ENCODE measurements at places on chromosomes 16 and 17.

DNA sequence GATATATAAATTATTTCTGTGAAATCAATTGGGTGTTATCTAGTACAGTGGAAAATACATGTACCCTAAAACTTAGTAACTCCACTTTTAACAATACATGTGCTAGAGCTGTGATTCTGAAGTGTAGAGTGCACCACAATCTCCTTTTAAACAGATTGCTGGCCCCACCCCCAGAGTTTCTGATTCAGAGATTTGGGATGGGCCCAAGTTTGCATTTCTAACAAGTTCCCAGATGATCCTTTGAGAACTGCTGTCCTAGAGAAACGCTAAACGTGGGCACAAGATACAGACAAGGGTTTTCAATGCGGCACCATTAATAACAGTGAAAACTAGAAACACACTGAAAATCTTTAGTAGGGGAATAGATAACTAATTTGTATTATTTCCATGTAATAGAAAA, 49.2 kb downstream of the NXPH3 start:
- no peak for DNase-seq

GRCh38 chr16:80029761-80030481, 429.4 kb upstream of the MAF start:
- DNase-seq, result no peak

DNA sequence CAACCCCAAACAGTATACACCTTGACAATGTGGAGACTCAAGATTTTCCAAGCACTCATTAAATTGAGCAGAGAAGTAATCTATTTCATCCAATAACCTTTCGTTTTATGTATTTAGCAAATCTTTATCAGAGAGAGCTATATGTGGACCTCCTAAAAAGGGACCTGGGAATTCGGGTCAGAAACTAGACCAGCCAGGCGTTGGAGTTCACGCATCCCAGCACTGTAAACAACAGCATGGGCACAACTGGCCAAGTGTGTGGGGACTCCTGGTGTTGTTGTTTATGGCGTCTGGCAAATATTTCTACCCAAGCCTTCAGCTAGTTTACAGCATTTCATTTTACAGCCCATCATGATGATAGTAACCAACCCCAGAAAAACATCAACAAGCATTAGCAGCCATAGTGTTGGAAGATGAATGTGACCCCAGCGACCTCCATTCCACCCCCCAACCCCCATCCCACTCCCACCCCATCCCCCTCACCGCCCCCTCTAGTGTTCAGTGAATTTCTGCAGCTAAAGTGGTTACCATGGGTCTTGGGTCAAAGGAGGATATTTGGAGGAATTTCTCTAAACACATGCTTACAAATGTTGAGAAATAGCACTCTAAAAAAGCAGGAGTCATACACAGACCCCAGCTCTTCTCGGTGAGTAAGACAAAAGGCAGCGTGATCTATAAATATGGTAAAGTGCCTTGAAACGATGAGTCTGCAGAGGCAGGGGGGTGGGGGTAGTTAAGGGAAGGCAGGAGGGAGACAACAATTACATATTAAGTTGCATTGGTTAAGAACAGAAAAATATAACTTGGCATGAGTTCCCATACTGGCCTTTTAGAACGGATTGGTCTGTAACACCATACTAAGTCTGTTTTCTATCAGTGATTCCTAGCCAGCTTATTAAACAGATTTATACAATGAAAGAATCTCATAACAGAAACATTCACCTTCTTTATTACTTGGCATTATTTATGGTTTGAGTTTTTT, 91.4 kb upstream of the TBX2 start:
- DNase-seq, result no peak

DNA sequence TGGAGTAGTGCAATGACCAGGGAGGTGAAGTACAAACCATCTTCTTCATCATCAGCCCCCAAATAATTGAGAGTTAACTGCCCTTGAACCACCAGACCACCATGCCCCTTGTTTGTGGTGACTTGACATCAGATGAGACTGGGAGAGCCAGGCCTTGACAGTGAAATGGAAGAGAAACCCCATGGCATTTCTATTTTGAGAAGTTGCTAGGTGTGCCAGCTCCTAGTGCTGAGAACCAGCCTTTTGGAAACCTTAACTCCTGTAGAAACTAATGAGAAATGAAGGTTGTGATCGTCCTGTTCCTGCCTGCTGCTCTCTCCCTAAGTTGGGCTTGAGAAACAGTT, 2.8 kb downstream of the TMEM94 start:
- no peak for DNase-seq

GRCh38 chr16:82240111-82240510, 70.1 kb upstream of the MPHOSPH6 start:
- no peak for DNase-seq

GRCh38 chr17:17531156-17531555, 35.0 kb upstream of the RASD1 start:
- DNase-seq, result no peak

DNA sequence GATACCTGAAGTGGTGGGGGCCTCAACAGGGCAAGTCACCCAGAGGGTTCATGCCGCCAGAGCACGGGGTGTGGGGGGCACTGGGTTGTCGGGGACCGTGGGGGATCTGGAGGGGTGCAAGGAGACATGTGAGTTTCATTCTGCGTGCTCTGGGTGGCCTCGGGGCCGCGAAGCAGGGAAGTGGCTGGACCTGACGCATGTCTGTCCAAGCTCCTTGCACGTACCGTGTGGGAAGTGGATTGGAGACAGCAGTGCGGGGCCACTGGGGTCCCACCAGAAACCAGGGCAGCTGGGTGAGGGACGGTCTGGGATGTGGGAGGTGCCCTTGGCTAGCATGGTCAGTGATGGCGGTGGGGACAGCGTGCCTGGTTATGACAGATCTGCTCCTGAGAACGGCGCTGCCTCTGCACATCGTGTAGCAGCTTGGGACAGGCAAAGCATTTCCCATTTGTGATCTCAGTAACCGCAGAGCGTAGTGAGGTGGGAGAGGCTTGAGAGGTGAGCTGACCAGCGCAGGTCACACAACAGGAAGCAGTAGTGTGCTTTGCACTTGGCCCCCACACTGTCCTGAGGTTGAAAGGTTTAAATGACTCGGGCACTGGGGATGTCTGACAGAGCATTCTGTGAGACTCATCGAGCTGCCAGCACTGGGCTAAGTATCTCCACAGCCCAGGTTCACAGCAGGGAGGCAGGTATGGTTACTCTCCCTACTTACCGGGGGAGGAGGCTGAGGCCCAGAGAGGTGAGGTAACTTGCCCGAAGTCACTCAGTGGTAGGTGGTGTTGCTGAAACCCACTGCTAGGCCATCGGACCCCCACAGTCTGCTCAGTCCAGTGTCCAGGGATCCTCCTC, 114.4 kb downstream of the SOCS1 start:
- DNase-seq, result no peak

DNA sequence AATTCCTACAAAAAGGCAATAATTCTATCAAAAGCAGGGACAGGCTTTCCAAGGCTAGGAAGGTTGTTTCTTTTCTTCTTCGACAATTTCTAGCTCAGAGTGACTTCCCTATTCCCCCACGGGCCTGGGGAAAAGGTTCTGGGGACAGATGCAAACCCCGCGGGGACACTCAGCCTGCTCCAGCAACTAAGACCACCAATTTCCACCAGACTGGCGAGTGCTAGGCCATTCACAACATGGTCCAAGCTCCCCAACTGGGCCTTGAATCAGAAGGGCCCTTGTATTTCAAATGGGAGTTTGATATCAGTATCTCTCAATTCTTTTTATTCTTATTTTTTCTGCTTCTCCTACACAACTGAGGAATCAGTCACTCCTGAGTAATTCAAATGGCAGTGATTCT, 86.7 kb downstream of the USP31 start:
- DNase-seq, result no peak

GRCh38 chr17:67324330-67324729, 42.0 kb downstream of the PSMD12 start:
- DNase-seq, result no peak

GRCh38 chr17:3885970-3886369, 6.9 kb downstream of the CAMKK1 start:
- DNase-seq, result no peak

- no peak for DNase-seq
These were observed 327.0 kb downstream of the XYLT1 start for GRCh38 chr16:17143546-17144419.

DNA sequence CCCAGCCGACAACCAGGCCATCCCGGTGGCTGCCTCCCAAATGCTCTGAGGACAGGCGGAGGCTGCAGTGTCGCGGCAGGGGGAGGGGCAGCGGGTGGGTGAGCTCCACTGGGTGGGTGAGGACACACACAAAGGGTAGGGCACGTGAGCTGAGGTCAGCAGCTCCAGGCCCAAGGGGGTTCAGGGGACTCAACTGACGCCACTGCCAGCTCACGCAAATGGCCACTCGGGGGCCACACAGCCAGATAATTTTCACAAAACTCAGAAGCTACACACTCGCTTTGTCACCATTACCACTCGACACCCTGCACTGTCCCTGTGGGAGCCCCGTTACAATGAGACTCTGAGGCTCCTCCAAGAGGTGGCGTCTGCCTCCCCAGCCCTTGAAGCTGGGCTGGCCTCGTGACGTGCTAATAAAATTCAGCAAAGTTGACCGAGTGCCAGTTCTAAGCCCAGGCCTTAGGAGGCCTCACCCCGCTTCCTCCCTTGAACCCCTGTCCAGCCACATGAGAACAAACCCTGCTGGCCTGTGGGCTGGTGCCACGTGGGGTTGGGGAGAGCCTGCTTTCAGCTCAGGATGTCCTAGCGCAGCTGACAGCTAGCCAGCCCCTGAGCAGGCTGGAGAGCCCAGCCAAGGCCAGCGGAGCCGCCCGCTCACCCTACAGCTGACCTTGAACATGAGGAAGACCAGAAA, 56.9 kb downstream of the RMI2 start:
- no peak for DNase-seq

- DNase-seq, result peak; percentile 2
These were observed 458 bp downstream of the ENKD1 start for GRCh38 chr16:67666032-67666551.

GRCh38 chr16:61862221-61863155, 173.8 kb downstream of the CDH8 start:
- DNase-seq, result peak; percentile 42

DNA sequence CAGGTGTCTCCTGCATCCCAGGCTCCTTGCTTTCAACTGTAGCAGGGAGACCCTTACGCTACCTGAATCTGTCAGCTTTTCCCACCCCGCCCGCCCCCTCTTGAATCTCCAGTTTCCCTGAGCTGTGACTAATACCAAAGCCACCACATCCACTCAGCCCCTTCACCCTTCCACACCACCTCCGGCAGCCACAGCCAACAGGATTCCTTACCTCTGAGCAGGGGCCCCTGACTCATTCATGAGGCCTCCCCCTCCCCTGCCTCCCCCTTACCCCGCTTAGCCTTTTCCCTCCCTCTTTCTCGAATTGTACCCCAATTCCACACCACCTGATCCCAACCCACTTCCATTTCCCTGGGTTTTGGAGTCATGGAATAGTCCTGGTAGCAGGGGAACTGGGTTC, 2.3 kb downstream of the STX1B start:
- no peak for DNase-seq

GRCh38 chr17:27199948-27200347, 94.0 kb upstream of the WSB1 start:
- DNase-seq, result no peak

GRCh38 chr17:14268264-14268663, 31.6 kb upstream of the CDRT15 start:
- DNase-seq, result no peak

GRCh38 chr17:81114351-81115093, 50.8 kb upstream of the PVALEF start:
- no peak for DNase-seq

GRCh38 chr16:62041401-62041800, 5.2 kb upstream of the CDH8 start:
- DNase-seq, result peak; percentile 47

- DNase-seq, result no peak
These were observed 2.0 kb upstream of the TMEM92 start for GRCh38 chr17:50272246-50272645.

DNA sequence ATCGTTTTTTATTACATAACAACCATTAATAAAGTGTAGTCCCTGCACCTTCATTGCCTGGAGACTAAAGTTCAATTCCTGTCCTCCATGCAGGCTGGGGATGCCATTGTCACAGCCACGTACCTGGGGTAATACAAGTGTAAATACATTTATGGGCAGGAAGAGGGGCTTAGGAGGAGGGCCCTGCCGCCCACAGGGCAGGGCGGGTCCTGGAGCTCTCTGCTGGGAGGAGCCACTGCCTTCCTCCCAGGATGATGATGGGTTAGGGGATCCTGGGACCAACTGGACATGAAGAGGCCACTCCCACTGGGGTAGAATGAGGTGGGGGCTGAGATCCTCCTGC, 44.1 kb upstream of the SLC38A10 start:
- DNase-seq, result no peak

GRCh38 chr17:49987290-49987585, 7.8 kb downstream of the DLX3 start:
- DNase-seq, result no peak

GRCh38 chr16:1965396-1966001, 873 bp upstream of the RPS2 start:
- no peak for DNase-seq

GRCh38 chr16:7602291-7602950, 269.8 kb downstream of the RBFOX1 start:
- no peak for DNase-seq

- DNase-seq, result no peak
These were observed 24.2 kb downstream of the CASKIN2 start for GRCh38 chr17:75490953-75491649.

DNA sequence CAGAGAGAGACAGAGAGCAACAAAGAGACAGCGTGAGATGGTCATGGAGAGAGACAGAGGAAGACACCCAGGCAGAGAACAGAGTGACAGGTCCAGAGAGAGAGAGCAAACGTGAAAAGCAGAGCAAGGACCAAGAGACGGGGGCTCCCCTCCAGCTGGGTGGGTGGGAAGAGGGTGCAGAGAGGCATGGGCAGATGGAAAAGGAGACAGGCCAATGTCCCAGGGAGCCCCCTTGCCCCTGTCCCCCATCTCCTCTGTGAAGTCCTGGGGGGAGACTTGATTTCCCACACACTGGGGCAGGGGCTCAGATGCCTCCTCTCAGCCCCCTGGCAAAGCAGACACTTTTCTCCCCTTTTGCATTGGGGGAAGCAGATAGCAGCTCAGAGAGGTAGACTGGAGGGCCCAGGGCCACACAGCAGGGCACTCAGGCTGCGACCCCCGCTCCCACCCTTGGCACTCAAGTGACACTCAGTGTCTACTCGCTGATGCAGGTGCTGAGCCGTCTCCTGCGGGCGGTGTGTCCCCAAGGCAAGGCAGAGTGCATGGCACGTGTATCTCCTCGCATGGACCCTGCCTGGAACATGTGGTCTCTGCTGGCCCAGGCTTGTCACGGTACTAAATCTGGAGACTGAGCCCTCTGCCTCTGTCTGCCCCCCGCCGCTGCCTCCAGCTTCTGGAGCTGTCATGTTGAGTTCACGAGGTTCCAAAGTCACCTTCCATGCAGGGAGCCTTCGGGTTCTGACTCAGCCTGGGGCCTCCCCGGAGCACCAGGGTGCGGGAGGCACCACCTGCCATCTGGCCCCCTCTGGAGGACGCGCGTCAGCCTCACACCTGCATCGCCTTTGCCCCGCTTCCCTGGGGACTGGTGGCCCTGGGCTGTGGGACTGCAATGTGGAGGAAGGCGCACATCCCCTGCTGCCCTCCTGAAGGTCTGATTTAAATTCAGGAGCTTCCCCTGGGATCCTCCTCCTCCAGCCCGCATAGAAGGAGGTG, 215.9 kb upstream of the GSE1 start:
- peak; percentile 69 for DNase-seq
